Stimulated activated CD4-positive, alpha-beta T cell treated with anti-CD3 and anti-CD28 coated beads, TNF-alpha, amount 100 ng/mL, for 24 hours (primary cell): ENCODE measurements at places on chromosomes 3 and 15.

- no peak for DNase-seq
These were observed 189.1 kb upstream of the PDZRN3 start for GRCh38 chr3:73813692-73814292.

DNA sequence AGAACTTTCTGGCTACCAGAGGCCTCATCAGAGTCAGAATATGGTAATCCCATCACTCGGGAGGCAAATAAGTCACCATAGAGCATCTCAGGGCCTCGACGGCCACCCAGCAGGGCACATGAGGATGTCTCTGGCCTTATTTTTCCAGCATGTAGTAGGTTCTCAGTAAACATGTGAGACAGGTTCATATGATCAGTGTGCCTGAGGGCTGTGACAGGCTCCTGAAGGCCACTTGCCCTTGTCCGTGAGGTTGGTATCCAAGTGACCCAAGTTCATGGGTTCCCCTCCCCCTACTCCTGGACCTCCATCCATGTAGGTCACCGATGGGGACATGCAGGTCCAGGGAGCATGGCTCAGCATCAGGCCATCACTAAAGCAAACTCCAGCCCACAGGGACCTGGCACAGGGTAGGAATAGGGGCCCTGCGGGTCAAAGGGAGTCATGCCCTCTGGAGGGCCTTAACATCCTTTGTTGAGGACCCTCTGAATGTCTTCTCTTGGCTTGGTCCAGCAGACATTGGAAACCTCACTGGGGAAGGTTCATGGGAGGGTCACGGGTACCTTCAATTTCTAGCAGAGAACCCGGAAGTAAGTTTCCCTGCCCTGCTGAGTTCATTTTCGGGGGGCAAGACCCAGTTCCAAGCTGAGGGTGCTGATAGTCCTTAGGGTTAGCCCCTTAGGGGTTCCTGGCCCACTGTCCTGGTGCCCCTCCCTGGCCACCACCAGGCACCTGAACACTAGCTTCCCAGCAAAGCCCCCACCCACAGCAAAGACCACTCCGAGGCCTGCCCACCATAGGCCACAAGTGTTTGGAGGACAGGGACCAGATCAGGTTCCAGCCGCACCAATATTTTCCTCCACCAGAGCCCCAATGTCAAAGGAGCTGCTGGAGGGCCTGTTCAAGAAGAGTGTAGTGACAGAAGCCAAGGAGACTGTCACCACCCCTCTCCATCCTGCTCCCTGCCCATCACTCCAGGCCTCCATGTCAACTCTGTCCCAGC lies 61.1 kb downstream of the ZNF445 start:
- DNase-seq, result no peak

DNA sequence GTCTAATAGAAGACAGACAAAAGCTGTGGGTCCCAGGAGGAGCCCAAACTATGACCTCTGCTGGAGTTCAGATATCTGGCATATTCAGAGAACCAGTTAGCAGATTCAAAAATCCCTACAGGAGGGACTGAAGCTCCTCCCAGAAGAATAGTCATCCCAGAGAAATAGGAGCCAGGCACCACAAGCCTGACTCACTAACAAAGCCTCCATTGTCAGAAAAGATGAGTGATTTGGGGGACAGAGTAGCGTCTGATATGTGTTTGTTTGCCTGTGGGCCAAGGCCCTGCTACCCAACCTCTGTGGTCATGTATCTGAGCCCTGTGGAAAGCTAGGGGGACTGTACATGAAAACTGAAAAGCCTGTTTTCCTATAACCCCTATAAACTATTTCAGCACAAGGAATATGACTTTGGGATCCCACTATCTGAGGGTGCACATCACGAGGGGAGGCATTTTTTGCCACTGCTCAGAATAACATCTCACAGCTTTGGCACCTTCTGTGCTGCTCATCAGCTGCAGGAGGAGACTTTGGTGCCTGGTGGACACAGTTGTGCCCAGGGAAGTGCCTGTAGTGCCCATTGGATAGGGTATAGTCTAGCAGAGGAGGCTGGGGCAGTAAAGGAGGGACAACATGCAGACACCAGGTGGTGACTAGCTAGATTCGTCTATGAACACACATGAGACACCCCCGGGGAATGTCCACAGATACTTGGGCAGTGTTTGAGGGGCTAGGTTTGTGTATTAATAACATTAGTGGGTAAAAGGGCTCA lies 9.7 kb upstream of the LARP6 start:
- DNase-seq, result no peak

- no peak for DNase-seq
These were observed 483 bp downstream of the EHD4 start for GRCh38 chr15:41971895-41972252.

DNA sequence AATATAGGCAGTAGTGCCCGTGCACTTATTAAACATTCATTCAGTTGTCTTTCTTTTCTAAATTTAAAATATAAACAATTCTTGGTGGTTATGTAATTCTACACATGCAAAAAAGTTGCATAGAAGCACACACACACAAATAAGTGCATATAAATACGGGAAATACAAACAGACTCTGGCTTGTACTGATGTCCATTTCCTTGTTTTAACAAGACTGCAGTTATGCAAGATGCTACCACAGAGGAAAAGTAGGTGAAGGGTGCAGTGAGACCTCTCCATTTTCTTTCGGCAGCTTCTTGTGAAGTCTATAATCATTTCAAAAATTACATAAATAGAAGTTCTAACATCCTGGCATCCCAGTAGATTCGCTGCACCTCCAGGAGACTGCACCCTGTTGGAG lies 130.6 kb upstream of the BCL6 start:
- DNase-seq, result no peak

- no peak for DNase-seq
These were observed 88.3 kb upstream of the UBE3A start for GRCh38 chr15:25527118-25527517.

DNA sequence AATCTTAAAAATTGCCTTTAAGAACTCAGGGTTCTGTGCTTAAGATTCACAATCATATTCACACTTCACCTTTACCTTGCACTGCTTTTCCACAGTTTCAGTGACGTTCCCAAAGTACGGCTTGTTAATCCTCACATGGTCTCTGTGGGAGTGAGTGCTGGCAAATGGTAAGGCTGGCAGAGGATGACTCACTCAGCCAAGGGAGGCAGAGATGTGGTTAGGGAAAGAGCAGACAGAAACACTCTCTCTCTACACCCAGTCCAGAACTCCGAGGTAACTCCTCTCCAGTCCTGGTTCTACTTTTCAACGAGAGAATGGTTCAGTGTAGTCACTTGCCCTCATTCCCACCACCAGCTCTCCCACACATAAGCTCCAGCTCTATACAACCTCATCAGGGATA lies 33.1 kb downstream of the RASGRP1 start:
- DNase-seq, result no peak

DNA sequence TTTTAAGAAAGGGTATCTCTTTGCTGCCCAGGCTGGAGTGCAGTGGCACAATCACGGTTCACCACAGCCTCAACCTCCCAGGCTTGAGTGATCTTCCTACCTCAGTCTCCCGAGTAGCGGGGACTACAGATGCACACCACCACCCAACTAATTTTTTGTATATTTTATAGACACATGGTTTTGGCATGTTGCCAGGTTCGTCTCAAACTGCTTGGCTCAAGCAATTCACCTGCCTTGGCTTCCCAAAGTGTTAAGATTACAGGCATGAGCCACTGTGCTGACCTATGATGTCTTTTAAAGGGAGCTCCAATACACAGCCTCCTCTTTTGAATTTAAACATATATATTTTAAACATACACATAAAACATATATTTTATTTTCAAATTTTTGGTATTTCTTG lies 60.9 kb downstream of the SLC9C1 start:
- no peak for DNase-seq

- DNase-seq, result no peak
These were observed 171.7 kb downstream of the NR2F2 start for GRCh38 chr15:96502196-96502595.

DNA sequence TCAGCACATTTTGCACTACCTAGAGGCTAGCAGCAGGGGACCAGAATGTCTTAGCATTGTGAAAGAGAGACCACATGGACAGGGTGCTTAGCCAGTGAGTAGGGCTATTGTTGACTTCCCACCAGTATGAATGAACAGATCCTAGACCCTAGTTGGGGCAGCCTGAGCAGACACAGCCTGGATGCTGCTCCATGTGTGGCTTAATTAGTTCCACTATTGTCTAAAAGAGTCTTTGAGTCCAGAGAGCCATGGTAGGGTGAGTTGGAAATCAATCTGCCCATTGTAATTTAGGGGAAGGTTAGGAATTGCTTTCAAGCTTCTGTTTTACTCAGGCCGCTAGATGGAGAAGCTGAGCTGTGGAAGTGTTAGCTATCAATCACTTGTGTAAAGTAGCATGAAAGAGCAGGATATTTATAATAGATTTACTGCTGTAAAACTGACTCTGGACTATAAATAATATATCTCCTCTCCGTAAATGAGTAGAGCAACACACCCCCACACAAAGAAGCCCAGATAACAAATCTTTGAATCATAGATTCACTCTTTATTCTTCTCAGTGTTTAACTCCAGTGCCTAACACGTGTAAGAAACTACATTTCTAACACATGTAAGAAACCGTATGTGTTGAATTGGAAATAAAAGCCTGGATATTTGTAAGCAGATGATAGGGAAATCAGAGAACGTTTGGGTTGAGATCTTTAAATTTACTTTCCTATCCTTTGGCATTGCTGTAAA lies 4.1 kb upstream of the GCSAM start:
- no peak for DNase-seq

GRCh38 chr3:38805765-38806386 lies 10.1 kb downstream of the SCN10A start:
- DNase-seq, result no peak

- DNase-seq, result no peak
These were observed 79.6 kb downstream of the TP63 start for GRCh38 chr3:189710620-189711402.
